Renal pelvis (tissue), 12 donors: ENCODE measurements at places on chromosomes 13 and 19.

GRCh38 chr19:13118424-13119193 is 545 bp downstream of the NACC1 start:
- peak; percentile 75 for DNase-seq

- DNase-seq = no peak
Observed at GRCh38 chr13:82758044-82758443, 1124.2 kb downstream of the SLITRK1 start.

GRCh38 chr19:56126983-56127780 is 6.1 kb upstream of the ZNF787 start:
- no peak for DNase-seq

DNA sequence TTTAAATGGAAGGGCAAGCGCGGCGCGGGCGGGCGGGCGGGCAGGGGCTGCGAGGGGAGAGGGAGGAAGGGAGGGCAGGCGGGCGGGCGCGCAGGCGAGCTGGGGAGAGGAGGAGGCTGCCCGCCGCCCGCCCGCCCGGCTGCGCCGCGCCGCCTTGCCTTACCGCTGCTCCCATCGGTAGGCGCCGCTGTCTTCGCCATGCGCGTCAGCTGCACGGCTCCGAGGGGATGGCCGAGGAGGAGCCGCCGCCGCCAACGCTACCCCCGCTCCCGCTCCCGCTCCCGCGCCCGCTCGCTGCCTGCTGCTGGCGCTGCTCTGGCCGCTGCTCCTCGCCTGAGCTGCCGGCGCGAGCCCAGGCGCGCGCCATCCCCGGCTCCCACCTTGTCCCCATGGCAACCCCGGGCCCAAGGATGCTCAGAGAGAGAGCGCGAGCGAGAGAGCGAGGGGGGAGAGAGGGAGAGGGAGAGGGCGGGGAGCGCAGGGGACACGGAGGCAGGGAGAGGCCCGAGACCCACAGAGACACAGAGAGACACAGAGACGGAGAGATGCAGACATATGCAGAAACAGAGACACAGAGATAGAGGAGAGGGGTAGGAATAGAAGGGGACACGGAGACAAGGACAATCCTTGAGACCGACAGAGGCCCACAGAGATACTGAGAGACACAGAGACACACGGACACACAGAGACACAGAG is 40.3 kb downstream of the DEDD2 start:
- DNase-seq = peak; percentile 68

- no peak for DNase-seq
Observed at GRCh38 chr19:4241824-4242430, 5.0 kb upstream of the YJU2 start.

- DNase-seq = no peak
Observed at GRCh38 chr19:51507640-51508058, 6.0 kb upstream of the SIGLEC12 start.

GRCh38 chr13:48858122-48858902 is 117.4 kb upstream of the FNDC3A start:
- DNase-seq = no peak

DNA sequence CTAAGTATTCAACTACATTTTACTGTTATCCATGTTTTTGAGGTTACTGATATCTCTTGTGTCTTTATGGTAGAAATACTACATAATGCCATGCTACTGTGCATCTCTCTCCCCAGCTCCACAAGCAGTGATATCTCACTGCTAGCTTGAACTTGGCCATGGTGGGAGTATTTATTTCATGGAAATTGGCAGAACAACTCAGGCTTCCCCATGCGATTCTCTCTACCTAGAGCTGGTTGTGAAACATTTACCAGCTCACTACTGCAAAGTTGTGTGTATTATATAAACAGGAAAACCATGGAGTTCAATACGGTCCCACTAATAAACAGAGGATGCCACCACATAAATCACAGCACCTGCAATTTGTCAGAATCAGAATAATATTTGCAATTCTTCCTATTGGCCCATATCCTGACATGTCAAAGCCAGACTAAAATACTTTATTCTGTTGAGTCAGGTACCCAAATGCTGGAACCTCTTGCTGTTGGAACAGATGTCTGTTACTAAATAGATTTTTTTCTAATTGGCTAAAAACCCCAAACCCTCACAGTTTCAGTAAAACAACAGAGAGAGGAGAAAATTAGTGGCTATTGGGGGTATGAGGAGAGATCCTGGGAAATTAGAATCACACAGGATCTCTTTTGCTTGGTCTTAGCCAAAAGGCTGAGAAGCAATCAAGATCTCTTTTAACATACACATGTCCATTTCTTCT is 91.4 kb upstream of the SLC10A2 start:
- no peak for DNase-seq

- DNase-seq = no peak
Observed at GRCh38 chr13:110576736-110577476, 15.4 kb upstream of the RAB20 start.

DNA sequence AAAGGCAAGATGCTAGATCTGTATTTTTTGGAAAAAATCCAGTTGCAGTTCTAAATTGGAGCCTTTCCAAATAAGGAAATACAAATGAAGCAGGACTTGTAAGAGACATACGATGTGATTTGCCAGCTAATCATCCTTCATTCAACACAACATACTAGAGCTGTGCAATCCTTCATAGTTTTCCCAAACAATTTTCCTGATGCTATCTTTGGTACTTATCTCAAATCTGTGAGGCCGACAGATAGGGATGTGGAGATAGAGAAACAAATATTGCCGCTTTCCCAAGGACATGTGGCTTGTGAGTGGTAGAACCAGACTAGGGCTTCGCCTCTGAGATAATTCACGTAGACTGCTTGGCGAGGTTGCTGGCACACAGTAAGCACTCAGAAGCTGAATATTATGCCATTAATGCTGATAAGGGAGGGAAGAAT is 176.6 kb downstream of the LMO7 start:
- no peak for DNase-seq

- DNase-seq = no peak
Observed at GRCh38 chr13:33560726-33561125, 257.2 kb upstream of the RFC3 start.

- no peak for DNase-seq
Observed at GRCh38 chr13:20714161-20714560, 10.7 kb downstream of the IL17D start.

DNA sequence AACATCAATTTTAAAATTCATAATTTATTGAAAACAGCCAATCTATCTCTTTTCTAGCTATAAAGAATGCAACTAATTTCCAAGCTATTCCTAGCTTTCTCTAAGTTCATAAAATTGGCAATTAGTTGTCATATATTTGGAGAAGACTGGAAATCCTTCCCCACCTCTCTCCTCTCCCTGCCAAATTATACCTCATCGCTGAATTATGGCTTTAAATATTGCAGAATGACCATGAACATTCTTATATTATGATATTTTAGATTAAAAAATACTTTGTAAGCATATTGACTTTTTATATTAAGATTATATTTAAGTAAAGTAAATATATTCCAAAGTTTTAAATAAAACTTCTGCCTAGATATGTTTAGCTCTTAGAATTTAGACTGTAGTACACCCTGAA is 58.2 kb downstream of the ESD start:
- DNase-seq = no peak

DNA sequence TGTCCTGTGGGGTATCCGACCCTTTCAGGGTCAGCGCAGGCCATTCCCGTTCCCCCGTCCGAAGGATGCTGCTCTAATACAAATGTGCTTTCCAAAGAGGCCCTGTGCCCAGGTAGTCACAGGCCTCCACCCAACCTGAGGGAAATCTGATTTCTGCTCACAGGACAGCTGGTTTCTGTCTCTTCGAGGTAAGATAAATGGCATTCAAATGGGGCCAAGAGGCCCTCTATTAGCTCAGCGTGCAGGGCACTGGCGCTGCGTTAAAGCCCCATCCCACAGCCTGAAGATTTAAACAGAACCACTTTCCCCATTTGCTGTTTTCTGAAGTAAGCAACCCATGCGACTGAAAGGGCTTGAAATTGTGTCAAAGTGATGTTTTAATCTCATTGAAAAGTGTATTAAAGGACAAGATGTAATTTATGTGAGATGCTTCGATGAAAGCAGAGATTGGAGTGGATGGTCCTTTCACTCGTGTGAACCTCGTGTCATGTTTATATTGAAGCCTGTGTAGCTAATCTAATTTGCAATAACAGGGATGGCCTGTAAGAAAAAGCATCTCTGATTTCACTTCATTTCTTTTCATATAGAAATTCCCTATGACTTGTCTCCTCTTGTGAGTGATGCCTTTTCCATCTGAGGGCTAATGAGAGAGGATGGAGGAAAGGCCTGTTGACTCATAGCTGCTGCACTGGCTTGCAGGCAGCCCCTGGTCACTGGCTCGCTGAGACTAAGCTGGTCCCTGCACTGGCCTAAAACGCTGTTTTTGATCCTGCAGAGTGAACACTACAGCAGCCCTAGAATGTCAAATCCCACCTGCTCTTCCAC is 7.3 kb upstream of the SOX1 start:
- no peak for DNase-seq

- no peak for DNase-seq
Observed at GRCh38 chr13:32008518-32009175, 22.9 kb upstream of the FRY start.

- no peak for DNase-seq
Observed at GRCh38 chr13:90103099-90103784, 1244.2 kb upstream of the MIR17HG start.

GRCh38 chr19:50602089-50602422 is 33.8 kb upstream of the LRRC4B start:
- no peak for DNase-seq

- DNase-seq = peak; percentile 39
Observed at GRCh38 chr13:25046985-25047511, 48.9 kb upstream of the PABPC3 start.

DNA sequence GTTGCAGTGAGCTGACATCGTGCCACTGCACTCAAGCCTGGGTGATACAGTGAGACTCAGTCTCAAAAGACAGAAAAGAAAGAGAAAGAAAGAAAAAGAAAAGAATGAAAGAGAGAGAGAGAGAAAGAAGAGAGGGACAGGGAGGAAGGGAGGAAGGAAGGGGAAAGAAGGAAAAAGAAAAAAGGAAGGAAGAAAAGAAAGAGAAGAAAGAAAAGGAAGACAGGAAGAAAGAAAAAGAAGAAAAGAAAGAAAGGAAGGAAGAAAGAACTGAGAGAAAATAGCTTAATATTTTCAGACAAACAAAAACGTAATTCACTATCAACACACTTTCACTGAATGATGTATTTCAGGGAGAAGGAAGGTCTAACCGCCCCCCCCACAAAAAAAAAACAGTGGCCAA is 39.3 kb downstream of the ESD start:
- DNase-seq = no peak

GRCh38 chr13:92137520-92137919 is 739.1 kb downstream of the GPC5 start:
- DNase-seq = peak; percentile 38

DNA sequence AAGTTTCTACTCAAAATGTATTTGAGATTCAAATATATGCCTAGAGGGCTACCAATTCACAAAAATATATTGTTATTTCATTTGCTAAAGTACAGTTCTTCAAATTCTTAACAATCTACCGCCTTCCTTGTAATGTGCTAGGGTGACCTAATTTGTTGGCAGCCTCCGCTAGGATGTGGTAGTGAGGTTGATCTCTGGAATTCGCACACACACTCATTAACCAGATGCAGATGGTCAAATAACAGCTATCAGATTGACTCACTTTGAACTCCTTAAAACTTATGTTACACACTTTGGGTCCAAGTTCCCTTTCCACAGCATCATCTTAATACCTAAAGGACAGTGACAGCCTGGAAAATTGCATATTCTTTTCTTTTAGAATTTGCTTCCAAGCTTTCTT is 367.3 kb downstream of the DCT start:
- no peak for DNase-seq

- no peak for DNase-seq
Observed at GRCh38 chr13:51665456-51665855, 81.2 kb downstream of the WDFY2 start.

DNA sequence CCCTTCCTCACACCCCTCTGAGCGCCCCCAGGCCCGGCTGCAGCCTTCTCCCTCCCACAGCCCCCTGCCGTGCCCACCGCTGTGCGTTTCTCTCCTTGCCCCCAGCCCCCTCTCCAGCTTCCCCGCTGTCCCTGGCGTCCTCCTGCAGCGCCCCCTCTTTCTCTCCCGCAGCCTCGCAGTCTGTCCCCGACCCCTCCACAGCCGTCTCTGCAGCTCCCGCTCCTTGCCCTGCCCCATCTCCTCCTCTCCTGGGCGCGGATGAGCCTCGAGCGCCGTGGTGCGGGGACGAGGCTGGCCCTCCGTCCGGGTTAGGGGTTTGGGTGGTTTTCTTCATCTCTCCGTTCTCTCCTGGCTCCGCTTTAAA is 1.1 kb downstream of the KMT5C start:
- no peak for DNase-seq

DNA sequence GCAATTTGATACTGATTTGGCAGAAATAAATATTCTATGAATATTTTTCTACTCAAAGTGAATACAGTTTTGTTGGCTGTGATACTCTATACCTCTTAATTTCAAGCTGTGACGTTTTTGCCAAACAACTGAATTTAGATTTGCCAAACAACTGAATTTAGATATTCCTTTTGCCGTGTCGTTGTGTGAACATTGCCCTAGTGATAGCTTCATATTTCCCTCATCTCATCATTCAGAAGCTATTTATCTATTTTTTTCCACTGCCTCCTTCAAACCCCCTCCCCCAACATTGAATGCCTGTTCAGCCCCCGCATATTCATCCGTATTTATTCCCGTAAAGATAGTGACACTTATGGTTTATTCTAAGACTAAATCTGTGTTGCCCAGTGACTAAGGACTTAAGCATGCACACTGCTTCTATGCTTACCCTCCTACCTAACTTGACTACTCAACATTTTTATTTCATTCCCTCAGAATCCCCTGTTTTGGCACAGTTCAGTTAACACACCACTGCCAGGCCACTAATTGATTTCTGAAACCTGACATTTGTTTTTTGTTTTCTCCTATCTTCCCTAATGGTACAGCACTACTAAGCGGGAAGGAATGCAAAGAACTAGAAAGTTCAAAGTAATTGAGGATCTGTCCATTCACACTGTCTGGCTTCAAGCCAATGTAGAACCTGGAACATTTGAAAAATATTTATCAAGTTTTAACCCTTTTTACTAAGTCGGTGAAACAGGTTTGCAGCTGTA is 2.8 kb upstream of the KLF5 start:
- no peak for DNase-seq
